ENCODE measurements at places on chromosomes 4 and X.

DNA sequence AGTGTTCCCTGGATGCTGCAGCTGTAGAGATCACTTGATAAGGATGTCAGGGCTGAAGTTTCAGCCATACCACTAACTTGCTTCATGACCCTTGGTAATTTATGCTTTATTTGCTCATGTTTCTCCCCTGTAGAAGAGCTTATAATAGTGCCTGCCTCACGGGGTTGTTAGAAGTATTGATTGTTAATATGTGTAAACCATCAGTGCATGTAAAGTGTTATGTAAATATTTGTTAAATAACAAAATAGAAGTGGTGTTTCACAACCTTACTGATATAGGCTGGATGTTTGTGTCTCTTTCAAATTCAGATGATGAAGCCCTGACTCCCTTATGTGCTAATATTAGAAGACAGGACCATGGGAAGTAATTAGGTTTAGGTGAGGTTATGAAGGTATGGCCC lies 1.5 kb upstream of the CXCL2 start:
- no peak for DNase-seq

GRCh38 chrX:145292218-145292617 lies 44.9 kb downstream of the SPANXN1 start:
- DNase-seq, result no peak

DNA sequence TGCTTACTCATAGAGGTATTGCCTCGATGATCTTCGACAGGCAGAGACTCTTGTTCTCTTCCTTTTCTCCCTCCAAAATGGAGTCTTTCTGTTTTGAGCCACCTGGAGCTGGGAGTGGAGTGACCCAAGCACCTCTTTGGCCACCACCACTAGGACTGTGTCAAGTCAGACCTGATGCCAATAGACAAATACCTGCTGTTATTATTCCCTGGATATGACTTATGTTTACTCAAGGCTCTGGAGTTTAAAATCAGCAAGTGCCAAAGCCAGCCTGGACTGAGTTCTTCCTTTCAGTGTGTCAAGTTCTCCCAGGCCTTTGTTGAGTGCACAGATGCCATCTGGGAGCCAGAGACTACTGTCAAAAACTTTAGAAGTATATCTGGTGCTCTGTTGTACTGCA lies 130.2 kb upstream of the SLC6A14 start:
- DNase-seq, result no peak

DNA sequence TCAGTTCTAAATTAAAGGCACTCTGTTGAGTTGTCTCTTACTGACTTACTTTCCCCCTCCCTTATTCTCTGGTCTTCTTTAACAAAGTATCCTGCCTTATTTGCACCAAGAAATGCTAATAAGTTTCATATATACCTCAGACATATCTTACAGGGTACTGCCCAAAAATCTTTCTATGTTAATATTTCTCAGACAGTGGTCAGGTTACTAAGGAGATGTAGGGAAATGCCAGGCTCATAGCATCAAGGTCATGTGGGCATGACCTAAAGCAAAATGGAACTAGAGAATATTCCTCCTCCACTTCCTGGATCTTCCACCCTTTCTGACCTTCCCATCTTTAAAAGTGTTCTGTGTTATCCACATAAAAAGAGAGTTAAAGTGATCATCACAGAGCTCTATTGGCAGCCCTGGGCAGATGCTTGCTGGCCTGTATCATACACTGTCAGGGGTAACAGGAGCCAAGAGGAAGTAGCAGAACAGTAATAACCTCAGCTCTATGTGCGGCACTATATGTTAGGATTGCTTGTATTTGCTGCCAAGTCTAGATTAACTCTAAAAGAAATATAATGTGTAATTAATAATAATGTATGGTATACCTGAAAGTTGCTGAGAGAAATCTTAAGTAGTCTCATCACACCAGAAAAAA lies 74.3 kb downstream of the IQCM start:
- no peak for DNase-seq

- no peak for DNase-seq
Observed at GRCh38 chr4:55947254-55947882, 1.4 kb upstream of the CEP135 start.

Measured in epithelial cell of prostate (primary cell).